ENCODE measurements at places on chromosomes 1 and 21.

- no peak for DNase-seq
Measured at GRCh38 chr21:44592446-44593311, at the start of gene KRTAP10-6. TSS of gene KRTAP10-6 (minus strand) at chr21:44592505. CDS start at chr21:44592484, 21 bp downstream.

DNA sequence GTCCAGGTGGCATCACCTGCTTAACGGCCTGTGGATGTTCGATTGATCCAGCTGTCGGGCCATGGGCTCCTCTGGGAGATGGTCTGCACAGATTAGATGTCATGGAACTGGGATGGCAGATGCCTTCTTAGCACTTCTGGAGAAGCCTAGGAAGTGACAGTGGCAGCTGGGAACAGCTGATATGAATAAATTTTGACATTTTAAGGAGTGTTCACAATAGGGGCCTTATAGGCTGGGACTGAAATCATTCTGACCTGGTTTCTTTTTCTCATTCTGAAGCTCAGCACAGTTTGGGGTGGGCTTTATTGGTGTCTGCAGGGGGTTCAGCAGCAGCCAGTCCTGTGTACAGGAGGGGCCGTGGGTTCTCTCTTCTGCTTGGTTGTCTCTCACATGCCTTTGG is 175.3 kb downstream of the CACNA1E start:
- DNase-seq = no peak

GRCh38 chr1:17686258-17686657 is 68.9 kb upstream of the ACTL8 start:
- no peak for DNase-seq

DNA sequence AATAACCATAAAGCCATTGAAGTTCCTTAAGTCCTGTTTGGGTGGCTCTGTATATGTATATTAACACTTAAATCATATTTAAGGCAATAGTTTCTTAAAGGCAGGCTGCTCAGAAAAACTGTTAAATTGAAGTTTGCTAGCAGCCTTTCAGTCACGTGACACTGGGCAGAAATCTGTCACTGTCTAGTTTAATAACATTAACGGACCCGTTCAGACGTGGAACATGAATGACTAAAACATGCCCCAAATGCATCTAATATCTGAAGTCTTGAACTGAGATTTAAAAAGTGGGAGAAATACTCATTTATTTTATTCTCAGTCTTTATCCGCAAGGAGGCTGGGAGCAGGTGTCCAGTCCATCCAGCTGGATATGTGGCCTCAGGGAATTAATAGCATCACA is 3.3 kb upstream of the SPATA1 start:
- no peak for DNase-seq

DNA sequence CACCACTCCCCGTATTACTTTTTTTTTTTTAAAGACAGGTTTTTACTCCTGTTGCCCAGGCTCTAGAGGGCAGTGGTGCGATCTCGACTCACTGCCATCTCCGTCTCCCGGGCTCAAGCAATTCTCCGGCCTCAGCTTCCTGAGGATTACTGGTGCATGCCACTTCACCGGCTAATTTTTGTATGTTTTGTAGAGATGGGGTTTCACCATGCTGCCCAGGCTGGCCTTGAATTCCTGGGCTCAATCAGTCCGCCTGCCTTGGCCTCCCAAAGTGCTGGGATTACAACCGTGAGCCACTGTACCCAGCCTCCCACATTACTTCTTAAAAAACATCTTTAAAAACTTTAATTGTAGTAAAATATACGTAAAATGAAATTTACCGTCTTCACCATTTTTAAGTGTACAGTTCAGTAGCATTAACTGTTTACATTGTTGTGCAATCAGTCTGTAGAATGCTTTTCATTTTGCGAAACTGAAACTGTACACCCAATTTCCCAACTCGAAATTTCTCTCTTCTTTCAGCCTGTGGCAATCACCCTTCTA is 77.0 kb downstream of the ZMYM4 start:
- peak; percentile 7 for DNase-seq

DNA sequence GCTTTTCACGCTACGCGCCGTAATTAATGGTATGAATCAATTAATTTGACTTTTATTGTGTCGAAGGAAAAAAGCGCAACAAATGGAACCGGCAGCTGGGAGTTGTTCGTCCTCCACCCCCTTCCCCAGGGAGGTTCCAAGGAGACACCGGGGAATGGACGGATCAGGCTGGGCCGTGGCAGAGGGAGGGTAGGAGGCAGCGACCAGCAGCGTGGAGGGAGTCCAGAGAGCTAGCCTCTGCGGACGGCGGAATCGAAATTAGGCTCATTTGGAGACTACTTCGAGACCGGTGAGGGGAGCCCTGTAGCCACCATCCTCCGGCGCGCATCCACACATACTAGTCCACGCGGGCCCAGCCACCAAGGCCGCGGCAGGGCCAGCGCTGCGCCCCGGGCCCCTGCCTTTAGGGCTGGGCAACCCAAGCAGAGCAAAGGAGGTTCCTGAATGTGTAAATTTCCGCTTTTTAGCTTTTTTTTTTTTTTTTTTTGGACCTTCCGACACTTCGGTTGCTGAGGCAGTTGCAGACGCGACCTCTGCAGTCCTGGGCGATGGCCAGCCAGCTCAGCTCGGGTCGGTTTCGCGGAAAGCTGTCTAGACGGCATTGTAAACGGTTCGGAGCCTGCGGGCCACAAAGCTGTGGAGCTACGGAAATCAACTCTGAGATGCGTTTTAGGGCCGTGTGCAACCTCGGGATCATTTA is 2.2 kb upstream of the FOXD3 start:
- no peak for DNase-seq

- DNase-seq = peak; percentile 83
Measured at GRCh38 chr1:67724928-67725560, 40.0 kb downstream of the GADD45A start.

- DNase-seq = peak; percentile 21
Measured at GRCh38 chr1:101190441-101190840, 46.4 kb upstream of the S1PR1 start.

- DNase-seq = no peak
Measured at GRCh38 chr1:115074839-115075534, 14.3 kb downstream of the TSPAN2 start.

DNA sequence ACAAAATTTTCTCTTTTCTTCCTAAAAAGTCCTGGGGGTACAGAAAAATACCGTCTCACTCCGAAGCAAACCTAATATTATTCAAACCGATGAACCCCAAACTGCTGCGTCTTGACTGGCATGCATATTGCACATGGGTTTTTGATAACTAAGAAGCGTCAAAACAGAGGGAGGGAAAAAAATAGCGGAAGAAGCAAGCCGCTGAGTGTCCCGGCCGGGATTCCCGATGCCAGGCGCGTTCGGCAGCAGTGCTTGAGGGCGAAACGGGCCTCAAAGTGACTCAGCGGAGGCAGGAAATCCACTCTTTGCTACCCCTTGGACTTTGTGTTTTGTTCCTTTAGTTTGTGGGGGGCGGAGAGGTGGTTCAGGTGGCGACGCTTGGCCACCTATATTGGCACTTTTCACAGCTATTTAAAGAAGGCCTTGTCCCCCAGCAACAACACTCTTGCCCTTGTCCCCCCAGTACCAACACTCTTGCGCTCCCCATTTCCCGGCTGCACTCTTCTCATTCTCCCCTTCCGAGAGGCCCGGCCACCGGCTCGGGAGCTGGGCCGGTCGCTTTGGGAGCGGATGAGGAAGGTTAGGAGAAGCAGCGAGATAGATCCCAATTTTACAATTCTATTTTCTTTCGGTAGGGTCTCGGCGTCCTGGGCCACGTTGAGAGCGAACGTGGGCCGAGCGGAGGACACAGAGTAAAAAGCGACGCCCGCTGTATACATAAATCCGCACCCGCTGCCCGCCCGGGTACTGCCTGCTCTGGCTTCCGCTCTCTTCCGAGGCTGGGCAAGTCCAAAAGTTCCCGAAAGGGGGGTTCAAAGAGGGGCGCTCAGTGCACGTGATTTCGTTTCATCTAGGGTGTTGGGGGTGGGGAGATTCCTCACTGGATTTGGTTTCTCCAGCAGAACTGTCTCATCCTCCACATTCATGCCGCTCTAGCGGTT is 2.5 kb downstream of the LMX1A start:
- DNase-seq = no peak

GRCh38 chr1:224430511-224431113 is 4.0 kb downstream of the WDR26 start:
- peak; percentile 78 for DNase-seq

GRCh38 chr1:20443703-20444586 is 42.1 kb downstream of the CAMK2N1 start:
- no peak for DNase-seq

DNA sequence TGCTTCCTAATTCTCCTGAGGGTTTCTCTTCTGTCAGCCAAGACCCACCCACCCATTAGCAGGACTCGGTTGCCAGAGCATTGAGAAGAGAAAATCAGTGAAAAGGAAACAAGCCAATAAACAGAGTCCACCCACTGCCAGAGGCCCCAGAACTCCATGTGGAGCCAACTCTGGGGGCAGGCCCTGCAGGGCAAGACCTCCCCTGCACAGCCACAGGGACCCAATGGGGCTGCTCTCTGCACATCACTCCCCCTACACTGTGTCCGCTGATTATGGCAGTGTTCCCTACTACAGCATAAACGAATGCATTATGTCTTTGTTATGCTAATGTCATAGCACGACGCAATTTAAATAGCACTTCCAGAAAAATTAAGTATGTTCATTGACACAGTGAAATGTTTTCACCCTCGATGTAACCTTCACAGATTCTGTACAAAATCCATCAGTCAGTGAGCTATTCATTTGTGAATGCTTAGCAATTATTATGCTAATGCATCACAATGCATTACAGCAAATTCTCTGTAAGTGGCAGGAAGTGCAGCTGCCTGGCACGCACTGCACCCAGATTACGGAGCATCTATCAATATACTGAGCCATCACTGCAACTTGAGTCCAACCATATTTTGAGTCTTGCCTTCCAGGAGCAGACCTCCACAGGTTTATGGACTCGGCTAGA is 56.4 kb downstream of the GRIK3 start:
- no peak for DNase-seq

DNA sequence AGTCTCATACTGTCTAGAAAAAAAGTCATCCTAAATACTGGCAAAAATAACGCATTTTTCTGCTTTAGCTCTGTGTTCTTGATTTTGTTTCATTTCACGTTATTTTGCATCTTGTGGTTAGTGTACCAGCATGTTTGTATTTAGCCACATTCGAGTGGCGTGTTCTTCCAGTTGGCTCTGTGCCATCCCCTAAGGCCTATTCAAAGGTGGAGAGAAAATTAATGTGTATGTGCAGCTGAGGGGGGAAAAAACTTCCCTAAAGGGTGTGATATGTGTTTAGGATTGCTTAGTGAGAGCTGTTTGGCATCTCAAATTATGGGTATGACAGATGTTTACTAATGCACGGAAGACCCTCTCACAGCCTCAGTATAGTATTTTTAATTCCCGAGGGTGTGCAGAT is 12.1 kb downstream of the DNAJC16 start:
- no peak for DNase-seq

- DNase-seq = no peak
Measured at GRCh38 chr1:159737238-159737916, 23.0 kb upstream of the CRP start.

GRCh38 chr1:156021093-156021428 is 310 bp upstream of the SSR2 start:
- no peak for DNase-seq

Data from HCEC 1CT (cell line).